ENCODE measurements at places on chromosomes 4 and X. TPM values are rescaled to one million over a fixed set of nuclear protein-coding genes. Genes with fewer than 3 reads are reported as not detected.

DNA sequence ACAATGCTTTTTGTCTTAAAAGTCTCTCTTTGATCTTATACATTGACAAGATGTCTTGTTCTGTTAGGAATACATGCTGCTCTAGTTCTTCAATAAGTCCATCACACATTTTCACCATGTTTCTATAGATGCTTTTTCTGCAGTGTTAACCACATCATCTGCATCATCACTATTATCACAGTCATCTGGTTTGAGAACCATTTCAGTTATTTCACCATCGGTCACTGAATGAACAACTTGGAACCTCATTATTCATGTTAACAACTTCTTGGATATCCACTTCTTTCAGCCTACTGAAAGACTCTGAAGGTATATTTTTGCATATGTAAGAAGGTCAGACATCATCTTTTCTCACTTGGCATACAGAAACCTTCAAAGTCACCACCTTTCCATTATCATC lies 975.2 kb downstream of the STIM2 start:
- no peaks in the 10 kb centered on the region for H3K36me3 ChIP-seq
- H3K4me1 ChIP-seq, result no peaks in the 10 kb centered on the region
- H3K27ac ChIP-seq, result no peak overlapping the region
- no peak for DNase-seq
- no peaks in the 10 kb centered on the region for H3K27me3 ChIP-seq

DNA sequence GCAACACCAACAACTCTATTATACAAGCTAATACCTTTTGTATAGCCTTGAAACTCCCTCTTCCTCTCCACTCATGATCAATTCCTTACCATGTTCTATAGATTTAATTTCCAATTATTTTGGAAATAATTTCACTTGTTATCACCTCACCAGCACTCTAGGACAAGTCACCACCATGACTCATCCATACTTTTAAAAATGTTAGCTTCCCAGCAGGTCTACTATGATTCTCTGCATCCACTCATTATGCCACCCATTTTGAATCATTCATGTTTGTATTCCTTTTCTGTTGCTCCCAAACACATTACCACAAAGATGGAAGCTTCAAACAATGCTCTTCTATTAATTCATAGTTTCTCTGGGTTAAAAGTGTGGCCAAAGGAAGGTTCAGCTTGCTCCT lies 469.6 kb downstream of the PDGFC start:
- no peak overlapping the region for H3K27ac ChIP-seq
- no peaks in the 10 kb centered on the region for H3K27me3 ChIP-seq
- no peak overlapping the region for H3K4me3 ChIP-seq
- H3K36me3 ChIP-seq, result no peaks in the 10 kb centered on the region
- DNase-seq, result no peak

Gene TMEM156
- polyA plus RNA-seq, result 67.2 TPM

DNA sequence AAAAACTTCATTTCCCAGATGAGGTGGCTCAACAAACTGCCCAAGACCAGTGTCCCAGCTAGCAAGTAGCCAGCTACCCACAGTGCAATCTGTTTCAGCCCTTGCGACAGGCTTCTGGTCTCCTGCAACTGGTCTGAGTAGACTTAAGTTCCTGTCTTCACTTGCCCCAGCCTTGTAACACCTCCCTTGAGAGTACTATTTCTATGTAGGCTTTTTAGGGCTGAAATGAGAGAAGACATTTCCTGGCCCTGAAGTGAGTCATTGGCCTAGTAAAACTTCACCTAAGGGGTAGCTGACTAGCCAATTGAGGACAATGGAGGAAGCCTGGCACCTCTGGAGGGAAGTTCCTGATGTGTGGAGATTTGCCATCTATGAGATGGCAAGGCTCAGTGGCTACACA lies 80.1 kb upstream of the STIM2 start:
- no peak overlapping the region for H3K27ac ChIP-seq
- H3K4me3 ChIP-seq, result no peak overlapping the region
- no peaks in the 10 kb centered on the region for H3K36me3 ChIP-seq
- DNase-seq, result no peak

Gene FAM47A
- polyA plus RNA-seq, result not detected

Measured in spleen (tissue), 13 donors.